ENCODE measurements at places on chromosomes 2 and 18.

GRCh38 chr2:238227587-238228032 is 12.2 kb downstream of the HES6 start:
- ATAC-seq, result no peak

DNA sequence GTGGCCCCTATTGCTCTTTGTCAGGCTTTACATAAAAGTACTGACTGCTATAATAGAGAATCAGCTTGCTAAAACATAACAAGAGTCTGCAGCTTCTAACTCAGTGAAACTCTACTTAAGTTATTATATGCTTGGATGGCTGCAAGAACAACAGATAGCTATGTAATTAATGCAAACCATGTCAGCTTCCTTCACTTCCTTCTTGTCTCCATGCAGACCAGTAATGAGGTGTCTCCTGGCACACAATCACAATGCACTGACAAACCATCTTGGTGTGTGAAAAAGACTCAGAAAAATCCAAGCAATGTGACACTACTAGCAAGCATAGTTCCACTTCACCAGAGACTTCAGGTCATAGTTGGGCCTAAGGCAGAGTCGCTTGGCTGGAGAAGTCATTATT is 2068.9 kb upstream of the PIK3C3 start:
- no peak for ATAC-seq

DNA sequence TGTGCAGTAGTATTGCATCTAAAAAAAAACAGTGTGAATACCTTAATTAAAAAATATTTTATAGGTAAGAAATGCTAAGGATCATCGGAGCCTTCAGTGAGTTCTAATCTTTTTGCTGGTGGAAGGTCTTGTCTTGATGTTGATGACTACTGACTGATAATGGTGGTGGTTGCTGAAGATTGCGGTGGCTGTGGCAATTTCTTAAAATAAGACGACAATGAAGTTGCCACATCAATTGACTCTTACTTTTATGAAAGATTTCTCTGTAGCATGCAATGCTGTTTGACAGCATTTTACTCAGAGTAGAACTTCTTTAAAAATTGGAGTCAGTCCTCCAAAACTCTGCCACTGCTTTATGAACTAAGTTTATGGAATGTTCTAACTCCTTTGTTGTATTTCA is 36.2 kb downstream of the GLS start:
- no peak for ATAC-seq

DNA sequence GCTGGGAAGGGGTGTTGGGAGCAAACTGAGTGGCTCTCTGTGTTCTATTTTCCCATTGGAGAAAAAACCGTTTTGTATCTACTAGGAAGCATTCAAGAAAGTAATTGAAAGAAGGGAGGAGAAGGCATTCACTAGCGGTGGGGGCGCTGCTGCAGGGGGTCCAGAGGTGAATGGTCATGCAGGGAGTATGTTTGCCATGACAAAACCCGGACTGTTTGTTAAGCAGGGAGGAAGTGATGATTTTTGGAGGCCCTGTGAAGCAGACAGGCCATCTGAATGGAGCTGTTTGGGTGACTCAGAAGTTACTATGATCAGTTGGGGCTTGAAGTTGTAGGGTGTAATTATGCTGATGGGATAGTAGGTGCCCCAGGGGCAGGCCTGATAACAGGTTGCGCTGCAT is 7.0 kb downstream of the TAF4B start:
- ATAC-seq, result no peak

DNA sequence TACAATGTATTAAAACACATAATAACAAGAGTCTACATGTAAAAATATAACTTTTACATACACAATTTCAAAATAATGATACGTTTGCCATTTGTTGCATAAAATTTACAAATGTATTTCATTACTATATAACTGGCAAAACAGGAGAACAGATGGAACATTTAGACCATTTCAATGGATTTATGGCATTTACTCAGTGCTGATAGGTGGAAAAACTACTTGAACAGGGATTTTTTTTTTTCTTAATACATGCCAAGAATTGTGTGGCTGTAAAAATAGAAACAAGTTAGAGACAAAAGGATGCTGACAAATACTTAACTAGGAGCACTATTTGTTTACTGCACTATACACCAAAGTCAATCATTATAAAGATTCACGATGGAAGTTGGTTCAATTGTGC is 266.8 kb upstream of the CCDC68 start:
- no peak for ATAC-seq

GRCh38 chr2:55133467-55134315 is 83.4 kb upstream of the RTN4 start:
- peak; percentile 48 for ATAC-seq

GRCh38 chr2:64338910-64339500 is 115.0 kb upstream of the LGALSL start:
- ATAC-seq, result no peak

- peak; percentile 12 for ATAC-seq
Observed at GRCh38 chr2:44934038-44934982, 7.2 kb upstream of the SIX3 start.

- peak; percentile 62 for ATAC-seq
Observed at GRCh38 chr2:29114946-29115609, at the start of gene CLIP4. Gene CLIP4 (plus strand): TSS chr2:29115415. CDS start chr2:29121389, 5,974 bp downstream.

GRCh38 chr2:43023791-43024514 is 202.5 kb downstream of the ZFP36L2 start:
- ATAC-seq, result no peak

DNA sequence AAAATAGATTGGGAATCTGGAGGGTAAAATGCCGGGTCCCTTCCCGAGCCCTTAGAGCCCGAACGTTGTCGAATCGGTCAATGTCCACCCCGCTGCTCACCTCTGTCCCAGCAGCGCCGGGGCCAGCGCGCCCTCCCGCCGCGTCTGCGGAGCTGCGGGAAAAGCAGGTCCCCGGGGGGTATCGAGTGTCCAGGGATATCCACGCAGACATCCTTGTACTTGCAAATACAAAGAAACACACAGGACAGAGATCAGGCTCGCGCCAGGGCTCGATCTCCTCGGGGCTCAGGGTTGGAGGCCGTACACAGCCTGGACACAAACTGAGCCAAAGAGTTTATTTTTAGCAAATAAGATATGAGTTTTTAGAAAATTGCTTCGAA is 2.3 kb upstream of the GATA6 start:
- no peak for ATAC-seq

GRCh38 chr2:219171231-219171651 is 1.4 kb upstream of the SLC23A3 start:
- peak; percentile 79 for ATAC-seq

DNA sequence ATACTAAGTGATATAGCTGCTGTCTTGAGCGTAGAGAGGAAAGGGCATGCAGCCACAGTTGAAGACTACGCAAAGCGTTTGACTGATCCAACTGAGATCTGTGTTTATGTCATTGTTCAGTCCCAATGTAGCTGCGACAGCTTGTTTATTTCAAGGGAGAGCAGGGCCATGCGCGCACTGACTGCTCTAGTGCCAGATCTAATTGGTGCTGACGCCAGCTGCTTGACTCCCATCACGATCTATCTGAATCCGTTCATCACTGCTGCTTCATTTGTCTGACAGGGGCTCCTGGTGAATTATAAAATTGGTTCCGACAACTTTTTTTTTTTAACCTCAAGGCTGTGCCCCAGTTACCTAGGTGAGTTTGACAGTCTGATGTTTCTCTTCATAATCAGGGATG is 75.7 kb downstream of the CHST9 start:
- ATAC-seq, result no peak

DNA sequence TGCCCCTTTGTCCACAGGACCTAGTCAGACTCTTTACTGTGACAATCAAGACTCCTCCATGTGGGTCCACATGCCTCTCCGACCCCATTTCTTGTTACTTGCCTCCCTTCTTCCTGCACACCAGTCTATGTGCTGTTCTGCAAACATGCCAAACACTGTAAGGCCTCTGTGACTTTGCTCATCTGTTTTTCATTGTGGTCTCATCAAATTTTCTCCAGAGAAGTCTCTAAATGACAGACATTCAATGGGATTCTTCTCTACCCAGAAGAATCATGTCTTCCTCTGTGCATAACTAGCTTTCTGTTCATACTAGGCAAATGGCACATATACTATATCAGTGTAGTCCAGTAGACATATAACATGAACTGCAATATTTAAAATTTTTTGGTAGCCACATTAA is 43.0 kb upstream of the KCNE4 start:
- ATAC-seq, result peak; percentile 38

GRCh38 chr2:147100406-147101035 is 744.3 kb upstream of the ACVR2A start:
- peak; percentile 95 for ATAC-seq

GRCh38 chr2:180607514-180608049 is 372.8 kb upstream of the UBE2E3 start:
- no peak for ATAC-seq
